ENCODE measurements at places on chromosomes 16 and 17.

DNA sequence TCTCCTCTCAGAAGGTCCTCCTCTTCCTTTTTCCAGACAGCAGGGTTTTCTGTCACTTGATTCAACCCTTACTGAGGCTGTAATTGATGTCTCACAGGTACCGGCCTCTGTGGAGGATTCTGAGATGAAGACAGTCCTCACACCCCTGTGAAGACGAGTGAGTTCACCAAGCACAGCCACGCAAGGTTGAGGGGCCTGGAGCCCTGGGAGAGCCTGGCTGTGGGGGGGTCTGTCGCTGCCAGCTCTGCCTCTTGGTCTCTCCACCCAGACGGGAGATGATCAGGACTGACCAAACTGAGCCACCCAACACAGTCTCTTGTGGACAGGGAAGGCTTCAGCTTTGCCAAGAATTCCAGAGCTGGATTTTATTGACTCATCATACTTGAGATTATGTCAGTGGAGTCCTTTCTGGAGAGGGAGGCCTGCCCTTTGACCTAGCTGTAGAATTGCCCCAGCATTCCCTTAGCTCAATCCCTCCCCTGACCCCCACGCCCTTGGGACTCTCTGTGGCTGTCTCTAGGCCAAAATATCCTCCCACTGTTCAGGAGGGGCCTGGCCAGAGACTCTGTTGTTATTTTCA lies 51.1 kb upstream of the CRHR1 start:
- no peak for DNase-seq

- no peak for DNase-seq
These were observed 3.6 kb downstream of the WNT9B start for GRCh38 chr17:46854948-46855347.

- DNase-seq = no peak
These were observed 7.7 kb upstream of the SP2 start for GRCh38 chr17:47888293-47888692.

GRCh38 chr17:81884520-81884919 lies 6.9 kb downstream of the ALYREF start:
- no peak for DNase-seq

GRCh38 chr17:77356690-77357201 lies 216.0 kb downstream of the SEC14L1 start:
- no peak for DNase-seq

GRCh38 chr17:45135978-45136791 lies 698 bp downstream of the ACBD4 start:
- DNase-seq = no peak

- DNase-seq = no peak
These were observed 68.7 kb downstream of the HIC1 start for GRCh38 chr17:2123375-2124251.

DNA sequence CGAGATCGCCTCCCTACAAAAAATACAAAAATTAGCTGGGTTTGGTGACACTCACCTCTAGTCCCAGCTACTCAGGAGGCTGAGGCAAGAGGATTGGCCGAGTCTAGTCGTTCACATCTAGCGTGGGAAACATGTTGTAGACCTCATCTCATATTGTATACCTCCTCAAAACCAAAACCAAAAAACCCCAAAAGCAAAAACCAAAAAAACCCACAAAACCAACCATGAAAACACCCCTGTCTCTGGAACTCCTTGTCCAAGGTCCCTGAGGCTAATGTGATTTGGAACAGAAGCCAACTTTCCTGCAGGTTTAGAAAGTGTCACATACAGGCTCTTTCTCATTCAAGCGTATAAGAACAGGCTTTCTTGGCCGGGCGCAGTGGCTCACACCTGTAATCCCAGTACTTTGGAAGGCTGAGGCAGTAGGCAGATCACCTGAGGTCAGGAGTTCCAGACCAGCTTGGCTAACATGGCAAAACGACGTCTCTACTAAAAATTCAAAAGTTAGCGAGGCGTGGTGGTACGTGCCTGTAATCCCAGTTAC lies 29.0 kb downstream of the RAB11FIP3 start:
- DNase-seq = no peak

DNA sequence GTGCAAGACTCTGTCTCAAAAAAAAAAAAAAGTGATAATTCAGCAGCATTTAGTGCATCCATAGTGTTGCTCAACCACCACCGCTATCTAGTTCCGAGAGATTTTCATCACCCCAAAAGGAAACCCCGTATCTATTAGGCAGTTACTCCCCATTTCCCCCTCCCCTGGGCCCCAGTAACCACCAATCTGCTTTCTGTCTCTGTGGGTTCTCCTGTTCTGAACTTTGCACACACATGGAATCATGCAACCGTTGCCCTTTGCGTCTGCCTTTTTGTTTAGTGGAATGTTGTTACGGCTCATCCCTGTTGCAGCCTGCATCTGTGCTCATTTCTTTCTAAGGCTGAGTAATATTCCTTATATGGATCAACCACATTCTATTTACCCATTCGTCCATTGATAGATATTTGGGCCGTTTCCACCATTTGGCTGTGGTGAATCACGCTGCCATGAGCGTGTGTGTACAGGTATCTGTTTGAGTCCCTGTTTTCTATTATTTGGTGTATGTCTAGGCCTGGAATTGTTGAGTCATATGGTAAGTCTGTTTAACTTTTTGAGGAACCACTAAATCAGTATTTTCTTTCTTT lies 8.7 kb upstream of the SYNGR2 start:
- no peak for DNase-seq

GRCh38 chr17:45003877-45004276 lies 35.8 kb upstream of the C1QL1 start:
- DNase-seq = no peak

GRCh38 chr17:74133740-74134139 lies 69.7 kb upstream of the RPL38 start:
- DNase-seq = no peak

DNA sequence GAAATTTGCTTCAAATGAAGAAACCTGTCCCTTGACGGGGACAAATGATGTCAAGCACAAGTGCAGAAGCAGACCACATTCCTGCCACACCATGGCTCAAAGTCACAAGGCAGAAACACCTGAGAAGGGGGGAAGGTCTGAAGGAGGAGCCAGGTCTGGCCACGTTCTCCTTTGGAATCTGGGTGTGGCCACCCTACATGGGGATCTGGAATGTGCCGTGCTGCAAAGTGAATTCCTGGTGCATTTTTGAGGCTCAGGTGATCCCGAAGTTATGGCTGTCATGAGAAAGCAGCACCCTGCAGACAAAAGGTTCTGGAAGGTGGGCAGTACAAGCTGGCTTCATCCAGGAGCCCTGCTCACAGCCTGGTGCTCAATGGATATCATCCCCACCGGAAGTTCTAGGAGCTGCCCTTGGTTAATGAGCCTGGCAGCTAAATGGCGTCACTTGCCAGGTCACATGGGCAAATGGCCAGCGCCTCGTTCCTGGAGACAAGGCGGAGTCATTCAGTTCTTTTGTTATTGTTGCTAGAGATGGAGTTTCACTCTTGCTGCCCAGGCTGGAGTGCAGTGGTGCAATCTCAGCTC lies 20.1 kb upstream of the ADCY9 start:
- DNase-seq = no peak

GRCh38 chr16:67458121-67458641 lies 22.8 kb downstream of the ATP6V0D1 start:
- DNase-seq = no peak

DNA sequence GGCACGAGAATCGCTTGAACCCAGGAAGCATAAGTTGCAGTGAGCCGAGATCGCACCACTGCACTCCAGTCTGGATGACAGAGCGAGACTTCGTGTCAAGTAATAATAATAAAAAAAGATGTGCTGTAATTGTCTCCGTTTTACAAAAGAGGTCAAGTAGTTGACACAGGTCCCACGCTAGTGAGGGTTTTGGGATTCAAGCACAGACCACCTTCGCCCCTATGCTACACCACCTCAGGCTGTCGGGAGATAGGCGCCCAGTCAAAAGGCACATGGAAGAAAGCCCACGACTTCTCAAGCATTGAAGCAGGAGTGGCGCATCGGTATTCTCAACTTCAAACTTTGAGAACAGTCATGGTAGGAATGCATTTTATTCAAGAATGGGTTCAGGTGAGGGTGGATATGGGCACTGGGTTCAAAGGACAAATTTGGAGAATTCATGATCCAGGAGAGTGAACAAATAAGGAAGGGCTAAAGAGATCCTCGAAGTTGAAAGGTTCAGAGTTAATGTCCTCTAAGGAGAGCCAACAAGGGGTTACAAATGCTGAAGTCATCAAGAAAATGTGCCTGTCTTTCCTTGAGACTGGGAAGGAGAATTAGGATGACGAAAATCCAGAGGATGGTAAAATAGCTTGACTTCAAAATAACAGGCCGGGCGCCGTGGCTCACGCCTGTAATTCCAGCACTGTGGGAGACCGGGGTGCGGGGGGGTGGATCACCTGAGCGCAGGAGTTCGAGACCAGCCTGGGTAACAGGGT lies 1.4 kb upstream of the AMZ2 start:
- DNase-seq = no peak

DNA sequence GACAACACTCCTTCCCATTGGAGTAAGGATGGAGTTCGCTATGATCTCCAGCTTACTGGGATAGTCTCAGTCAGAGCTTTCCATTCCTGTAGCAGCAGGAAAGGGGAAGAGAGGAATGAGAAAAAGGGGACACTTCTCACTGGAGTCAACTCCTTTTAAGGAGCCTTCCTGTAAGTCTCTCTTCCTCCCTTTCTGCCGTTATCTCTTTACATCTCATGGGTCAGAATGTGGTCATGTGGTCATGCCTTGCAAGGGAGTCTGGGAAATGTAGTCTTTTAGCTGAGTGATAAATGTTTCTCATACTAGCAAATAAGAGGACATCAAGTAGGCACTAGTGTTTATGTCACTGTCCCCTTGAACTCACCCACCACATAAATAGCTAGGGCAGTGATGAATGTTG lies 227.3 kb downstream of the HAPSTR1 start:
- DNase-seq = no peak

DNA sequence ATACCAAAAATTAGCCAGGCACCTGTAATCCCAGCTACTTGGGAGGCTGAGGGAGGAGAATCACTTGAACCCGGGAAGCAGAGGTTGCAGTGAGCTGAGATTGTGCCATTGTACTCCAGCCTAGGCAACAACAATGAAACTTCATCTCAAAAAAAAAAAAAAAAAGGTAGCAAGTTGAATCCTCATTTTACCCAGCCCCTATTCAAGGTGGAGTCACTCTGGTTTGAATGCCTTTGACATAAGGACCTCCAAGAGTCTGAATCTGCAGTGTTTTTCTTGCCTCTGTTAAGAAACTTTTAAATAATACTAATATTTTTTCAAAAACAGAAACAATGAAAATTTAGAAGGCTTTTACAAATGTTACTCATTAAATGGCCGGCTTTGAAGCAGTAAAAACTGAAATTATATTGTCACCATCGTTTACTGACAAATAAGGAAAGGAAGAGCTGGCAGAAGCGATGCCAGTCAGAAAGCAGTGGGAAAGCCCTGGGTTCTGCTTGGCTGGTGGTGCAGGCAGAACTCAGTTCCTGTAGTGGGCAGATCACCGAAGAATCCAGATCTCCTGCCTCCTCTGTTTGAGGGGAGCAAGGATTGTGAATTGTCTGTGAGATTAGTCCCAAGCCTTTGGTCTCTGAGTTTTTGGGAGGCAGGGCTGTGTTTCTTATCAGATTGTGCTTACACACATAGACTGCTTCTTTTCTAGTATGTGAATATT lies 99.7 kb upstream of the HAS3 start:
- no peak for DNase-seq

GRCh38 chr17:75163074-75163473 lies 8.8 kb upstream of the JPT1 start:
- no peak for DNase-seq

DNA sequence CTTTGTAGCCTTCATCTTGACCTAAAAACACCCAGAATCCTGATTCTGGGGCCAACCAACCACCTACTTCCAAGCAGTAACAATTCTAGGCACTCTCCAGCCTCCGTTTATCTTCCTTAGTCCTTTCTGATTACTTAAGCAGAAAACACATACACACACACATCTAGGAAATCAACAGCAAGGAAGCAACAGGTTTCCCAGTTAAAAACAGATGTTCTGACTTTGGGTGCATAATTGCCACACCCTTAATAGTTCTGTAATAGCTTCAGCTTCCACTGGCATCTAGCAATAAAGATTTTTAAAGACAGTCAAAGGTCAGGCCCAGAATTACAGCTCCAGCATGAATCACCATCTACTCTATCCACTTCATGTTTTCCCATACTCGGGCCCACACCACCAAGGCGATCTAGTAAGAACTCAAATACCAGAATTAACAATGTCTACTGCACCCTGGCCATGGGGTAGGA lies 2.6 kb downstream of the ARHGAP17 start:
- no peak for DNase-seq

DNA sequence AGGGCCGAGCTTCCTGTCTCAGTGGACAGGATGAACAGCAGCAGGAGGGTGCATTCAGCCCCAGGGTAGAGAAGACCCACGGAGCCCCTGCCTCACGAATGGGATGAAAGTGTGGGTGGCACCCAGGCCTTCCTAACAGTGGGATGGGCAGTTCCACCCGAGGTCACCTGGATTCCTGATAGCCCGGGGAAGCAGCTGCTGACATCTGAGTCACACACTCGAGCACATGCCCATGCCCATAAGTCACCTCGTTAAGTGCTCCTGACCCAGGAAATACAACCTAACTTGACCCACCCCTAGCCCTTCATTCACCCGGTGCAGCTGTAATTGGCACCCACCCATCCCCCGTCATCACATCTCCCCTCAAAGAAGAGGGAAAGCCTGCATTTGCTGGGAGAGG lies 85.3 kb upstream of the FOXF1 start:
- no peak for DNase-seq

- DNase-seq = no peak
These were observed 46.7 kb downstream of the HAPSTR1 start for GRCh38 chr16:9138021-9138680.

DNA sequence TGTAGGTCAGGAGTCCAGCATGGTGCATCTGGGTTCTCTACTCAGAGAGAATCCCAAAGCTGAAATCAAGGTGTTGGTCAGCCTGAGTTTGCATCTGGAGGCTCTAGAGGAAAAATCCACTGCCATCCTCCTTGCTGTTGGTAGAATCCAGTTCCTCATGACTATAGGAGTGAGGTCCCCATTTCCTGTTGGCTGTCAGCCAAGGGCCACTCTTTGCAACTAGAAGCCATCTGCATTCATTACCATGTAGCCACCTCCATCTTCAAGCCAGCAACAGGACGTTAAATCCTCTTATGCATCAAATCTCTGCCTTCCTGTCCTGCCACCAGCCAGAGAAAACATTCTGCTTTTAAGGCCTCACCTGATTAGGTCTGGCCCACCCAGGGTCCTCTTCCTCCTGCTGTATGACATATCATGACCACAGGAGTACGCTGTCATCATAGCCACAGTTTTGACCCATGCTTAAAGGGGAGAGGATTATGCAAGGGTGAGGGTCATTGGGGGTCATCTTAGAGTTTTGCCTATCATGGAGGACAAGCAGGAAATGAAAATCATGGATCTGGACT lies 40.5 kb downstream of the DNAH9 start:
- no peak for DNase-seq

- no peak for DNase-seq
These were observed 17.1 kb downstream of the CDH1 start for GRCh38 chr16:68754084-68754792.

GRCh38 chr17:35799942-35800341 lies 4.5 kb upstream of the MMP28 start:
- no peak for DNase-seq

DNA sequence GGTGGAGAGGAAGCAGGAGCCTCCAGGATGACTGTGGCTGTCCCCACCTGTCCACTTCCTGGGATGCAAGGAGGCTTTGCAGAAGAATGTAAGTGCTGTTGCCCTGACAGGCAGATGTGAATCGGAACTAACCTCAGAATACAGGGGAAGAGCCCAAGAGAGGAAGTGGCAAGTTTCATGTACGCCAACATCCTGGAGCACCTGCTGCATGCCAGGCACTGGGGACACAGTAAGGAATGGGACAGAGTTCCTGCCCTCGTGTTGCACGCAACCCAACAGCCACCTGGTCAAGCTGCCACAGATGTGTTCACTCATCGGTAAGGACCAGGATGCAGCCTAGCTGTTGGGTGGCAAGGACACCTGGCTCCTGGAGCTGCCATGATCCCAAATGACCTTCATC lies 98.6 kb upstream of the RPL38 start:
- no peak for DNase-seq

Data from activated naive CD4-positive, alpha-beta T cell (primary cell).